ENCODE measurements at places on chromosomes 13 and 19. TPM values are rescaled to one million over a fixed set of nuclear protein-coding genes. Genes with fewer than 3 reads are reported as not detected.
A peak's percentile ranks its signal among the peaks of the same experiment; 100 is the strongest.

- H3K4me3 ChIP-seq = no peak overlapping the region
- H3K4me1 ChIP-seq = peaks cover 55% of the 10 kb centered on the region
- DNase-seq = no peak
These were observed 26.5 kb downstream of the RANBP3 start for GRCh38 chr19:5951338-5951861.

NLRP4 gene
- not detected for total RNA-seq

DNA sequence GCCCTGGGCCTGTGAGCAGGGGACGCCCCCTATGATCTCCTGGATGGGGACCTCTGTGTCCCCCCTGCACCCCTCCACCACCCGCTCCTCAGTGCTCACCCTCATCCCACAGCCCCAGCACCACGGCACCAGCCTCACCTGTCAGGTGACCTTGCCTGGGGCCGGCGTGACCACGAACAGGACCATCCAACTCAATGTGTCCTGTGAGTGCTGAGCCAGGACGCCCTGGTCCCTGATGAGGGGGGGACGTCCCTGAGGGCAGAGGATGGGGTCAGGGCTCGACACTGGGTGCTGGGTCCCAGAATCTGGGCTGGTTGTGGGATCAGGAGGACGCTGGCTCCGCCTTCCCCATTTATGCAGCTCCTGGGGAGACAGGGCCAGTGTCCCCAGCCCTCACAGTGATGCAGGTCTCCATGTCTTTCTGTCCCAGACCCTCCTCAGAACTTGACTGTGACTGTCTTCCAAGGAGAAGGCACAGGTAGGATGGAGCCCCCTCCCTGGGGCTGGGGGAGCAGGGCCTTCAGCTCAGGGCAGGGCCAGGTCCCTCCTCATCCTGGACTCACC lies 2.5 kb downstream of the SIGLEC7 start:
- no peak overlapping the region for H3K27ac ChIP-seq
- no peaks in the 10 kb centered on the region for H3K36me3 ChIP-seq
- no peaks in the 10 kb centered on the region for H3K4me1 ChIP-seq
- H3K27me3 ChIP-seq = no peaks in the 10 kb centered on the region

- peaks cover 16% of the 10 kb centered on the region for H3K27me3 ChIP-seq
- peak; percentile 69 for DNase-seq
- no peak overlapping the region for H3K27ac ChIP-seq
- H3K4me3 ChIP-seq = no peak overlapping the region
- no peaks in the 10 kb centered on the region for H3K4me1 ChIP-seq
These were observed 919 bp upstream of the ADAMTS10 start for GRCh38 chr19:8611391-8611876.

S1PR5 gene
- total RNA-seq = 0.30 TPM

- no peak overlapping the region for H3K4me3 ChIP-seq
- H3K27me3 ChIP-seq = no peaks in the 10 kb centered on the region
- H3K27ac ChIP-seq = no peak overlapping the region
- no peaks in the 10 kb centered on the region for H3K4me1 ChIP-seq
- DNase-seq = no peak
- peaks cover 71% of the 10 kb centered on the region for H3K36me3 ChIP-seq
These were observed 11.9 kb downstream of the PDCD2L start for GRCh38 chr19:34416021-34416545.
